ENCODE measurements at places on chromosomes 16 and 17. TPM values are rescaled to one million over a fixed set of nuclear protein-coding genes. Genes with fewer than 3 reads are reported as not detected.

GRCh38 chr16:58628845-58629732, 537 bp downstream of the CNOT1 start:
- peaks cover 8% of the 10 kb centered on the region for H3K4me1 ChIP-seq
- H3K4me3 ChIP-seq: peak overlapping the region; percentile 98
- peak overlapping the region; percentile 96 for H3K27ac ChIP-seq
- peak; percentile 62 for DNase-seq

DNA sequence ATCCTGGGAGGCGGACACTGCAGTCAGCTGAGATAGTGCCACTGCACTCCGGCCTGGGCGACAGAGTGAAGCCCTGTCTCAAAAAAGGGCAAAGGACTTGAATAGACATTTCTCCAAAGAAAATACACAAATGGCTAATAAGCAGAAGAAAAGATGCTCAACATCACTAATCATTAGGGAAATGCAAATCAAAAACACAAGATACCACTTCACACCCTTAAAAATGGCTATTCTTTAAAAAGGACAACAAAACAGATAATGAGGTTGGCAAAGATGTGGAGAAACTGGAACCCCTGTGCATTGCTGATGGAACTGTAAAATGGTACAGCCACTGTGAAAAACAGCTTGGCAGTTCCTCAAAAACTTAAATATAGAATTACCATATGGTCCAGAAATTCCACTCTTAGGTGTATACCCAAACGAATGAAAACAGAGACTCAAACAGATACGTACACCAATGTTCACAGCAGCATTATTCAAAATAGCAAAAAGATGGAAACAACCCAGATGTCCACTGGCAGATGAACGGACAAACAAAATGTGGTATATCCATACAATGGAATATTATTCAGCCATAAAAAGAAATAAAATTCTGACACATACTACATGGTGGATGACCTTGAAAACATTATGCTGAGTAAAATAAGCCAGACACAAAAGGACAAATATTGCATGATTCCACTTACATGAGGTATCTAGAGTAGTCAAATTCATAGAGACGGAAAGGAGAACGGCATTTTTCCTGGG, 35.5 kb downstream of the BRIP1 start:
- H3K27me3 ChIP-seq: peaks cover 2% of the 10 kb centered on the region
- no peak overlapping the region for H3K27ac ChIP-seq
- H3K4me3 ChIP-seq: no peak overlapping the region

- H3K27ac ChIP-seq: no peak overlapping the region
- DNase-seq: no peak
- no peak overlapping the region for H3K4me3 ChIP-seq
Observed at GRCh38 chr16:10076037-10076436, 106.2 kb downstream of the GRIN2A start.

CD7 gene
- not detected for polyA plus RNA-seq

DNA sequence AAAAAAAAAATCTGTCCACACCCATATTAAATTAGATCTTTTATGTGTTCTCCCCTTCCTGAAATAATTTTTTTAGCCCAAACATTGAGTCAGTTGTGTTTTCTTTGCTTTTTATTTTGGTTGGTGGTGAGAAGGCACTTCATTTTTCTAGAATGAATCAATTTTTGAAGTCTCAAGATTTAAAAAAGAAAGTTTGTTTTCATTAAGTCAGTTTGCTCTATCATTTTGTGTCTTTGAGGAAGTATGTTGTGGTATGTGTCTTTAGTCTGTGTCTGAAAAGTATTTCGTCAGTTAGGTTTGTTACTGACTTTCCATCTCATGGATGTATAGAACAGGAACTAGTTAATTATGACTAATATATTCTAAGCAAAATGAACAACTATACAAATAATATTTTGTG, 3.8 kb downstream of the IGF2BP1 start:
- no peak overlapping the region for H3K4me3 ChIP-seq
- no peaks in the 10 kb centered on the region for H3K36me3 ChIP-seq
- no peaks in the 10 kb centered on the region for H3K27me3 ChIP-seq
- H3K4me1 ChIP-seq: peaks cover 4% of the 10 kb centered on the region
- DNase-seq: no peak

DNA sequence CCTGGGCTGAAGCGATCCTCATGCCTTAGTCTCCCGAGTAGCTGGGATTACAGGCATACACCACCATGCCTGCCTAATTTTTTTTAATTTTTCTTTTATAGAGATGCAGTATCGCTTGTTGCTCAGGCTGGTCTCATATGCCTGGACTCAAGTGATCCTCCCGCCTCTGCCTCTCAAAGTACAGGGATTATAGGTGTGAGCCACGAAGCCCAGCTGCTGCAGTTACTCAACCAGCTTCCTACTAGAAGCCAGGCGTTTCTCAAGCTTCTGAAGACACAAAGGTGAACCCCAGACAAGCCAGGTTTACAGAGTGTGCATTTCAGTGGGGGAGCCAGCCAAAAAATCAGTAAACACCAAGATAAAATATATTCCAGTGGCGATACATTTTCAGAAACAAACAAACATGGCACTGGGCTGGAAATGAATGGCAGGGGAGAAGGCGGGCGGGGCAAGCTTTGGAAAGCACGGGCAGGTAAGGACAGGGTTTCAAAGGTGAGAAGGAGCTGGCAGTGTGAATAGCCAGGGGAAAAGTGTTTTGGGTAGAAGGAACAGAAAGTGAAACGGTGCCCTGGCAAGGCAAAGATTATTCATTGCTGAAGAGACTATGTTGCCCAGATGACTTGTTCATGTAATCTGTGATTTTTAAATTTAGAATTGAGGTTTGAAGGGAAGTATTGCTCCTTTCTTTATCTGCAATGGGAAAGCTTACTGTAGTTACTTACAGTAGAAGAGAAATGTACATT, 471.1 kb downstream of the WWOX start:
- no peak for DNase-seq
- no peak overlapping the region for H3K27ac ChIP-seq
- H3K4me1 ChIP-seq: no peaks in the 10 kb centered on the region
- H3K27me3 ChIP-seq: no peaks in the 10 kb centered on the region
- no peak overlapping the region for H3K4me3 ChIP-seq

HOXB7 gene
- polyA plus RNA-seq: 6.9 TPM

HID1 gene
- polyA plus RNA-seq: 7.2 TPM

DNA sequence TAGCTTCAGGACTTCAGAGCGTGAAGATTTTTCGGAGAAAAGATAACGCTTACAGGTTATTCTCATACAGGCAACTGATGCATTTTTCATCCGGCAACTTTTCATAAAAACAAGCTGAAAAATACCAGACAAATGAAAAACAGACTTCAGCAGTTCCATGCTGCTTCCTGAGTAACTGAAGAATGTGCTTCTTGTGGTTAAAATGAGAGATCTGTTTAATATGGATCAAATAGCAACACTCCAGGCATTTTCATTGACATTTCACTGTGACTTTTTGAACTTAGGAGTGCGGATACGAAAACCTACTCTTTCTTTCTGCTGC, 705 bp upstream of the PITPNC1 start:
- H3K27ac ChIP-seq: peak overlapping the region; percentile 82
- H3K36me3 ChIP-seq: no peaks in the 10 kb centered on the region
- peak overlapping the region; percentile 88 for H3K4me3 ChIP-seq
